AG04449 (cell line): ENCODE measurements at places on chromosomes 16 and 17.

DNA sequence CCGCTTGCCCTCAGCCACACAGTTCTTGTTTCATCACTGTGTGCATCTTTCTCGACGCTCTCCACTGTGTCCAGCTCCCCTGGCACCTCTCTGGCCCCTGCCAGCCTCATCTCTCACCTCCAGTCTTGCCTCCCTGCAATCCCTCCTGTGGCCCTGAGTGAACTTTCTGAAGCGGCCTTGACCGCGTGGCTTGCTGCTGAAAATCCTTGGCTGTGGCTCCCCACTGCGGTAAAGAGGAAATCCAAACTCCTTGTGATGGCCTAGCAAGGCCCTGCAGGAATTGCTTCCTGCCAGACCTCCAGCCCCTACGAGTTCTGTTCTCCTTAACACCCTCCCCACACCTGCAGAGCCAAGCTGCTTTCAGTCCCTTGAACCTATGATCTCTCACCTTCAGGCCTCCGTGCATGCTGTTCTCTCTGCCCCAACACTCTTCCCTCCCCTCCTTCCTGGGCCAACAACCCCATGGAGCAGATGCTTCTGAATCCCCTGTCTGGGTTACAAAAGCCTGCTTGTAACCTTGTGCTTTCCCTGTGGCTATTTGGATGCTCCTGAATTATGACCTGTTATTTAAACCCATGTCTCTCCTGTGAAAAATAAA, 33.6 kb upstream of the BRD7 start:
- no peak for DNase-seq

DNA sequence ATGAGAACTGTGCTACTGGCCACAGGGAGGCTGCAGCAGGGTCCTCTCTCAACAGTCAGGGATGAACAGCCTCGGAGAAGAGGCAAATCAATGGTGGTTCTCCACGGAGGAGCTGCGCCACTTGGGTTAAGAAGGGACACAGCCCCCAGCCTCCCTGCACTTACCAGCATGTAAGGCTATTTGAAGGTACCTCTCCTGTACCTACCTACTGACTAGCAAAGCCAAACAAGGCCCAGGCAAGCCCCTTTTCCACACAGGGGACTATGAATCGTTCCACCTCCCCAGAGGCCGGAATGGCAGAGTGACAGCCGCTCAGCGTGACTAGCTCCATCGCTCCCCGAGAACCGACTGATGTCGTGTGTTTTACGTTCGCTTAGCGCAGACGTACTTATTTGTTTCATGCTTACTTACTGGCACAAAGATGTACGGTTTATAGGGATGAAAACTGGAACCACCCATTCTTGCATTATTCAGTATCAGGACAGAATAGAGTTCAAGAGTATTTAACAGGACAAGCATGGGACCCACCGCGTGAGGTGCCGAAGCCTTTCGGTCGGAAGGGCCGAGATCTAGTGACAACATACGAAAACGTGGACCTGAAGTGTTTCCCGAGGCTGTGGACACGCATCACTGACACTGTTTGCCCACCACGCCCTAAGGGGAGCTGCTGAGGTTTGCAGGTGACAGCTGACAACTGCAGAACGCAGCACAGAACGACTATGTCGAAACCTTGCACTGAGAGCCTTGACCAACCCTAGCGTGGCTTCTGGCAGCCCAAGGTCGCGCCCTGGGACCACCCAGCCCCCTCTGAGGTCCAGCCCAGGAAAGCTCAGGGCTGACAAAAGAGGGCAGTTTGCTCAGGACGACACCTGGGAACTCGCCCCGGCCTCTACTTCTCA, 1.0 kb downstream of the TEPSIN start:
- DNase-seq: no peak

DNA sequence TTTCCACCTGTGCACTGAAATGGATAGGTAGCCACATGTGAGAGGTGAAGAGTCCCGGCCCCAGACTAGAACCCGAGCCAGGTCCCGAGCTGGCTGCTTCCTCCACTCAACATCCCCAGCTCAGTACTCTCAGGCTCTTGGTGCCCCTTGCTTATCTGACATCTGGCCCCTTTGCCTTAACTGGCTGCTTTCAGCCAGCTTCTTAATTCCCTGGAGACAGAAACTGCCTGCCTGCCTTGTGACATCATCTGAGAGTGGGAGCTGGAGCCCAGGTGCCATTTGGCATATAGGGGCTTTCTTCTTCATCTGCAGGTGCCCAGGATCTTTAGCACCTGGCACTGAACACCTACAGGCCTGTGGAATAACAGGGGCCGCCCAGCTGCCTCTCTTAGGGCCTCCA, 8.9 kb downstream of the CHAD start:
- no peak for DNase-seq

- DNase-seq: no peak
These were observed 132.2 kb upstream of the TNRC6C start for GRCh38 chr17:77826132-77826873.

DNA sequence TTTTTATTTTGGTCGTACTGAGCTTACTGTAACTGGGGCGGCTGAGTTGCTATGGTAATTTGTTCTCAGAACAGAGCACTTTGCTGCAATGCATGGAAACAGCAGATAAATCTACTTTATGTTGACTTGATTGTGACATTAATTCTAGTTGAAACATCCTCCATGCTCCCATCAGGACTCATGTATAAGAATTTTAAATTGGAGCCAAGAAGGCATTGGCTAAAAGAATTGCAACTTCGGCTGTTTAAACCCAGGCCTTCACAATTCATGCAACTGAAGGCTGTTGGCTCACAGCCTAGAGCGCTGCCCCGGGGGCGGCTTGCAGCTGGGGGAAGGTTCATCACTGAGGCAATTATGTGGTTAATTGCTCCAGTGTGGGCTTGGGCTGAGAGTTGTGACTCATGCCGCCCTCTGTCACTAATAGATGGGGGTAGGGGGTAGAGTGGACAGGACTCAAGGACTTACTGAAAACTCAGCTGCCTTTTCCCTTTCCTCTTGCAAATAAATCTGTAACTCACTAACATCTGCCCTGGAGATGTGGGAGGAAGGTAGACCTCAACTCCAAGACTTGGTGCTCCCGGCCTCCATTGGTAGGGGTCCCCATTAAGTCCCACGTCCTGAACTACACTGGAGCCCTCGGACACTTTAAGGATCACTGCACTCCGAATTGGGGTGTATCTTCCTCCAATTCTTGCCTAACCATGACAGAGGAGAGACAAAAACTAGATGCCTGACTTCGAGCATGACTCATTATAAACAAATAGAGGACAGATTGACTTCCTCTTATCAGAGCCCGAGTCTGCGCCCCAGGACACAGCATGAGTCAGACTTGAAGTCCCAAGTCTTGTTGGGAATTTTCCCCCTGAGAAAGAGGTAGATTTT, 37.5 kb downstream of the ERCC4 start:
- DNase-seq: peak; percentile 76
